ENCODE measurements at places on chromosomes 3 and 15.

DNA sequence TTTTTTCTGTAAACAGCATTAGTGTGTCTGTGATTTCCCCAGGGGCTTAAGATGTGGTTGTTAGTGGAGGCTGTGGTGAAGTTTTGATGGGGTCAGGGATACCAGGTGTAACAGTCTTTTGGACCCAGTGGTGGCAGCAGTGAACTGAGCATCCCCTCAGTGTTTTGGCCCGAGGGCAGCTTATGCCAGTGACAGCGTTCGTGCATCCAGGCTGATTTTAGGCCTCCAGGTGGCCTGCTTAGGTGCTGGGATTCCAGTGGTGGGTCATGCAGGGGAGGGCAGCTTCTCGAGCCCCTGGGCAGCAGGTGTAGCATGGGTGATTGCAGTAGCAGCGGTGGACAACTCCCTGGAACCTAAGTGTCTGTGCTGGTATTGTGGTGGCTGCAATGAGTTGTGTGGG lies 29.2 kb downstream of the STT3B start:
- no peak for DNase-seq

DNA sequence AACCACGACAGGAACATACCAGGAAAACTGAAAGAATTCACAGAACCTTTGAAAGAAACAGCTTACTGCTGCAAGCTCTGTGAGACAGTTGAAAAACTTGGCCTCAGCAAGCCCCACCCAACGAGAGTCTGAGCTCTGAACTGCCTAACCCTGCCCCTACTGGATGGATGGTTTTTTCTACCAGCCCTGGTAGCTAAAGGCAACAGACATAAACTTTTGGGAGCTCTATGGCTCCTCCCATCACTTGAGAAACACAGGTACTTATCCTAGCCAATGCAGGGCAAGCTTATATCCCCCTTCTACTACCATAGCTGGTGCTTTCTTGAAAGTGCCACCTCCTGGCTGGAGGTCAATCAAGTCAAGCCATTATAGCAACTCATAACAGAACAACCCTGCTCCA lies 471.8 kb downstream of the GRM7 start:
- no peak for DNase-seq

GRCh38 chr3:6452974-6453373 lies 407.9 kb upstream of the GRM7 start:
- no peak for DNase-seq

- DNase-seq, result no peak
Observed at GRCh38 chr3:126372413-126373145, 15.4 kb upstream of the KLF15 start.

DNA sequence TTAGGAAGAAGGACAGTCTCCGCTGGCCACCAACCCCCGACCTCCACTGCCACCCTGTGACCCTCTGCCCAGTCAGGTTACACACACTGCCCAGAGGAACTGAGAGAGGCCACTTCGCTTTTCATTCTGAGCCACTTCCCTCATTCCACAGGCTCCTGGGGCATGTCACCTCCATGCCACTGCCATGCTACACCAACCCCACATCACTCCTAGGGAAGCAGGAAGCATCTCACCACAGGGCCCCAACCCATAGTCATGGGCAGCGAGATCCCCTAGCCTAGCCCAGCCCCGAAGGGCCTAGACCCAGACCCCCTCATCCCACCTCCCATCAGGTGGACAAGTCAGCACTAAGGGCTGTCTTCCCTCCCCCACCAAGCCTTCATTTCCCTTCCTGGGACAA lies 1.4 kb downstream of the PLCB2 start:
- DNase-seq, result no peak

DNA sequence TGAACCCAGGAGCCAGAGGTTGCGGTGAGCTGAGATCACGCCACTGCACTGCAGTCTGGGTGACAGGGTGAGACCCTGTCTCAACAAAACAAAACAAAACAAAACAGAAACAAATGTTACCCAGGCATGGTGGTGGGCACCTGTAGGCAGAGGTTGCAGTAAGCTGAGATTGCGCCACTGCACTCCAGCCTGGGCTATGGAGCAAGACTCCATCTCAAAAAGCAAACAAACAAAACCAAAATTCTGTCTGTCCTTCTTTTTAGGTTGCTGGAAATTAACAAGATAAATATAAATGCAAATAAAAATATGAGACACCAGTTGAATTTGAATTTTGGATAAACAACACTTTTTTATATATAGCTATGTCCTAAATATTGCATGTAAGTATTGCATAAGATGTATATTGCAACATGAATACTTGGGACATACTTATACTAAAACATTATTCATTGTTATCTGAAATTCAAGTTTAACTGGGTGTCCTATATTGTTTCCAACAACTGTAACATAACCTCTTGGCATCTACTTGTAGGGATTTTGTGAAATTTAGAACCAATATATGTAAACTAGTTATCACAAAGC lies 4.7 kb upstream of the CEP97 start:
- DNase-seq, result no peak

DNA sequence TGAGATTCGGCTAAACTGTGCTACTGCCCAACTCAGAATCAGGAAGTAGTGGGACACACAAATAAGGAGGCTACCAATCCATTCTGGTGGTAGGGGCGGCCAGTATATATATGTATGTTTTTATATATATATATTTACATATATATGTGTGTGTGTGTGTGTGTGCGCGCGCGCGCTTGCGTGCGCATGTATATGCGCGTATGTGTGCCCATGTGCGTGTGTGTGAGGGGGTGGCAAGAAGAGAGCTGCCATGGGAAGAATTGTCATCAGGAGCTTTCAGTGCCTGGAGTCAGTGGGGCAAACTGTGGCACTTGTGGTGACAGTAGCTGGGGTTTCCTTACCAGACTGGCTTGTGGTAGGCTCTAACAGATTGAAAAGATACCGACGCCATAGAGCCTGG lies 26.5 kb downstream of the GXYLT2 start:
- no peak for DNase-seq
